Glutamatergic neuron (in vitro differentiated cells): ENCODE measurements at places on chromosomes 2 and 18. TPM values are rescaled to one million over a fixed set of nuclear protein-coding genes. Genes with fewer than 3 reads are reported as not detected.

- H3K27me3 ChIP-seq, result peaks cover 2% of the 10 kb centered on the region
- H3K4me3 ChIP-seq, result no peak overlapping the region
- no peak overlapping the region for H3K27ac ChIP-seq
- H3K36me3 ChIP-seq, result no peaks in the 10 kb centered on the region
Measured at GRCh38 chr2:239608723-239609122, 207.9 kb upstream of the HDAC4 start.

DNA sequence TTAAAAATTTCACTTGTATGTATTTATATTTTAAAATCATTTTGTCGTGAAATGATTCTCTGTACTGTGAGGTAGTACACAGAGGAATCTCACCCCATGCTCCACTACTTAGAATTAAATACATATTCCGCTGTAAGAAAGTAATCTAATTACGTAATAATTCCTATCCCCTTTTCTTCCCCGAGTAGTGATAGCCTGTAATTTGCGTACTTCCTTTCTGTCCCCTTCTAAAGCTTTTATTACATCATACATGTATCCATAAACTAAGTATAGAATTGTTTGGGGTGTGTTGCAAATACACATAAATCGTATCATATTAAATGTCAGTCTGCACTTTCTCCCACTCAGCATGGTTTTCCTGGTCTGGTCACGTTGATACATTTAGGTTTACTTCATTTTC is 12.4 kb upstream of the CHCHD5 start:
- H3K36me3 ChIP-seq, result no peaks in the 10 kb centered on the region
- DNase-seq, result no peak
- H3K27me3 ChIP-seq, result no peaks in the 10 kb centered on the region
- H3K4me1 ChIP-seq, result no peaks in the 10 kb centered on the region
- H3K4me3 ChIP-seq, result no peak overlapping the region

DNA sequence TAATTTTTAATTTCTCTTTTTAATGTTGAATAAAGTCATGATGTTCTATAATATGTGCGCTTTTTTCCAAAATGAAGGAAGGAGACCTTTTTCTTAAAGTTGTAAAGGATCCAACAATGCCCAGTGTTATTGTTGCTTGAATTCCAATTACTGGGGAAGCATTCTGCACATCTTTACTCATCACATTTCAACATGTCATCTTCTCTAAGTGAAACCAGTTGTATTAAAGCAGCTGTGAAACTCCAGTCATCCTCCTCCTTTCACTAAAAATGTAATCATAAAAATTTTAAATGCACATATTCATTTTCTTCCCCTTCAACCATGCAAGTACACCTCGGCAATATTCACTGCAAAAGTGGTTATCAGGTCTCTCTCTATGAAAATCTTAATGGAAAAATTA is 722.7 kb downstream of the TSN start:
- DNase-seq, result no peak
- no peak overlapping the region for H3K4me3 ChIP-seq
- peaks cover 32% of the 10 kb centered on the region for H3K4me1 ChIP-seq
- no peaks in the 10 kb centered on the region for H3K36me3 ChIP-seq

- no peak for DNase-seq
- H3K27ac ChIP-seq, result no peak overlapping the region
- no peaks in the 10 kb centered on the region for H3K36me3 ChIP-seq
- H3K27me3 ChIP-seq, result no peaks in the 10 kb centered on the region
- peaks cover 16% of the 10 kb centered on the region for H3K4me1 ChIP-seq
Measured at GRCh38 chr18:49677081-49677480, 115.2 kb downstream of the LIPG start.

DNA sequence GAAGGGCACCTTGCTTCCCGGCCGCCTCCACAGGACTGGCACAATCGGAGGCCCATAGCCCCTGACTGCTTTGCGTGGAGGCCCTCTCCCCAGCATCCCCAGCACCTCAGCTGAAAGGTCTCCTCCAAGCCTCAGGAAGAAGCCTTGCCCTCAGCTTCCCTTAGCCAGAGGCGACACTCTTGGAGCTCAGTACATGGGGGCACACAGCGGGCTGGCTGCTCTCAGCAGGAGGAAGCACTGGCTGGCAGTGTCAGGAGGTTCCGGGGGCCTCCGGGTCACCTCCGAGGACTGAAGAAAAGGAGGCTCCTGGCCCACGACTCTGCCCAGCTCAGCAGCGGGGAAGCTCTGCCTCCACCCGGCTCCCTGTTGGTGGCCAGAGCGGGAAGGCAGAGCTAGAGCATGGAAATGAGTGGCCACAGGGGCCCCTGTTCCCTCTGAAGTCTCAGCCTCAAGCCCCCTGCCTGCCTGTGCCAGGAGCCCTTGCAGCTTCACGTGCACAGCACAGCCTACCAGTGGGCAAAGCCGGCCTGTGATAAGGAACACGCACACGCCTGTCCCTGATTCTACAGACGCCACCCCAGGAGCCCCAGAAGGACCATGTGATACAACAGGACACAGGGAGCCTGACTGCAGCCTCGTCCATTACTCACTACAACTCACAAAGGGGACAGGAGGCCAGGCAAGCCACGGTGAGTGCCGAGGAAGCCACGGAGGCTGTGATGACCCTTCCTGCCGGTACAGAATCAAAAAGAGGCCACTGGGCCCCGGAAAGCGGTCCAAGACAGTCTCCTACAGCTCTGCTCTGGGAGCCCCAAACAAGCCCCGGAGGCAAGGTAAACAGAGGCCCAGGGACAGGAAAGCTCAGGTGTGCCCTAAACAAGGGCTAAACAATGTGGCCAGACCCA is 15.5 kb downstream of the HDAC4 start:
- no peak overlapping the region for H3K4me3 ChIP-seq
- H3K4me1 ChIP-seq, result peaks cover 37% of the 10 kb centered on the region
- no peak overlapping the region for H3K27ac ChIP-seq
- H3K36me3 ChIP-seq, result peaks cover 19% of the 10 kb centered on the region
- H3K27me3 ChIP-seq, result peaks cover 10% of the 10 kb centered on the region
- peak; percentile 10 for DNase-seq

Gene DNAH6
- total RNA-seq, result 0.86 TPM

Gene ERFE
- 12.2 TPM for total RNA-seq

Gene CPO
- not detected for total RNA-seq

DNA sequence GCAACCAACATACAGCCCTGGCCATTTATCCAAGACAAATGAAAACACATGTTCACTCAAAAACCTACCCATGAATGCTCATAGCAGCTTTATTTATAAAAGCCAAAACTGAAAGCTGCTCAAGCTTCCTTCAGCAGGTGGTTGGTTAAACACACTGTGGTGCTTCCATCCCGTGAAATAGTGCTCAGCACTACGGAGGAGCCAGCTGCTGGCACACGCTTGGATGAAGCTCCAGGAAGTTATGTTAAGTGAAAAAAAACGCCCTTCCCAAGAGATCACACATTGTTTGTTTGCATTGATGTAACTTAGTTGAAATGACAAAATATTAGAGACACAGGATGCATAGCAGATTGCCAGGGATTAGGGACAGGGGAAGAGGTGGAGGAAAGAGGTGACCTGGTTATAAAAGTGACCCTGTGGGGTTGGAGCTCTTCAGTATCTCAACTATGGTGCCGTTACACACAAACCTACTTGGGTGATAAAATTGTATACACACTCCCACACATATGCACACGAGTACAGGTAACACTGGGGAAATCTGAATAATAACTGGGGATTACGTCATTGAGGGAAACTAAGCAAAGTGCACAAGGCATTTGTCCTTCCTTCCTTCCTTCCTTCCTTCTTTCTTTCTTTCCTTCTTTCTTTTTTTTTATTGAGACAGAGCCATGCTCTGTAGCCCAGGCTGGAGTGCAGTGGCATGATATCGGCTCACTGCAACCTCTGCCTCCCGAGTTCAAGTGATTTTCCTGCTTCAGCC is 6.2 kb upstream of the ALPG start:
- H3K27ac ChIP-seq, result no peak overlapping the region
- peaks cover 2% of the 10 kb centered on the region for H3K27me3 ChIP-seq
- no peak for DNase-seq
- no peaks in the 10 kb centered on the region for H3K36me3 ChIP-seq

Gene ICOS
- total RNA-seq, result not detected

- H3K27me3 ChIP-seq, result no peaks in the 10 kb centered on the region
- H3K4me3 ChIP-seq, result no peak overlapping the region
- H3K4me1 ChIP-seq, result no peaks in the 10 kb centered on the region
- no peaks in the 10 kb centered on the region for H3K36me3 ChIP-seq
- no peak overlapping the region for H3K27ac ChIP-seq
Measured at GRCh38 chr2:154400563-154401290, 297.8 kb upstream of the KCNJ3 start.

Gene OR6B2
- total RNA-seq, result not detected

Gene OTOF
- 0.47 TPM for total RNA-seq

DNA sequence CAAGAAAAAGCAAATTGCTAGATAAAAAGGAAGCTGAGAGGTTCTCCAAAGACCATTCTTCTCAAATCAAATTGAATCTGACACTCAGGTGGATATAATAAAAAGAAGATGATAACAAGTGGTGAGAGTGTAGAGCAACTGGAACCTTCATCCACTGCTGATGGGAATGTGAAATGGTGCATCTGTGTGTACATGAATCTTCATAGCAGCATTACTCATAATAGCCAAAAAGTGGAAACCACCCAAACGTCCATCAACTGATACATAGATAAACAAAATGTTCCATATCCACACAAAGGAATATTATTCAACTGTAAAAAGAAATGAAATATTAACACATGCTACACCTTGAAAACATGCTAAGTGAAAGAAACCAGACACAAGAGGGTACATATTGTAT is 357.2 kb upstream of the EPHA4 start:
- peak overlapping the region; percentile 88 for H3K27ac ChIP-seq
- DNase-seq, result no peak
- H3K4me1 ChIP-seq, result peaks cover 8% of the 10 kb centered on the region
- H3K4me3 ChIP-seq, result no peak overlapping the region
- H3K36me3 ChIP-seq, result no peaks in the 10 kb centered on the region

GRCh38 chr18:54822872-54823845 is 5.1 kb upstream of the RAB27B start:
- H3K4me1 ChIP-seq, result no peaks in the 10 kb centered on the region
- H3K36me3 ChIP-seq, result no peaks in the 10 kb centered on the region
- no peak overlapping the region for H3K4me3 ChIP-seq
- DNase-seq, result no peak
- no peak overlapping the region for H3K27ac ChIP-seq
- H3K27me3 ChIP-seq, result no peaks in the 10 kb centered on the region

Gene DLGAP1
- 13.6 TPM for total RNA-seq

- H3K36me3 ChIP-seq, result no peaks in the 10 kb centered on the region
- H3K27ac ChIP-seq, result no peak overlapping the region
- peak overlapping the region; percentile 20 for H3K4me3 ChIP-seq
Measured at GRCh38 chr2:20524412-20525040, 77.7 kb downstream of the RHOB start.
